ENCODE measurements at places on chromosomes 2 and 18. TPM values are rescaled to one million over a fixed set of nuclear protein-coding genes. Genes with fewer than 3 reads are reported as not detected.

Gene IL36RN
- not detected for total RNA-seq

Gene LYPD1
- total RNA-seq: not detected

Gene SALL3
- total RNA-seq: 0.12 TPM

Gene B3GNT7
- 12.6 TPM for total RNA-seq

Gene TNFRSF11A
- total RNA-seq: 3.0 TPM

Gene DUSP2
- total RNA-seq: 8.5 TPM

Gene SLC9A4
- total RNA-seq: not detected

Gene SERPINB4
- total RNA-seq: not detected

Gene VWA3B
- total RNA-seq: not detected

Gene SELENOI
- total RNA-seq: 18.5 TPM

Gene MARCHF4
- not detected for total RNA-seq

Gene CROCC2
- 0.06 TPM for total RNA-seq

Gene LRRC30
- not detected for total RNA-seq

Gene TFCP2L1
- 3.5 TPM for total RNA-seq

Gene ABCG8
- total RNA-seq: not detected

Gene PPM1B
- total RNA-seq: 57.4 TPM

Gene MALL
- 17.0 TPM for total RNA-seq

Gene ERMN
- 0.50 TPM for total RNA-seq

Gene EVA1A
- total RNA-seq: 0.50 TPM

Gene SNED1
- total RNA-seq: 18.0 TPM

Gene ANKRD53
- total RNA-seq: 16.8 TPM

Gene FBLN7
- 6.6 TPM for total RNA-seq

Gene ASB18
- not detected for total RNA-seq

Gene EN1
- 0.72 TPM for total RNA-seq

Gene CCDC141
- 18.9 TPM for total RNA-seq

Gene TDRD15
- not detected for total RNA-seq

Gene STPG4
- 1.2 TPM for total RNA-seq

Gene HOXD13
- total RNA-seq: not detected

Gene GPR45
- not detected for total RNA-seq

Gene SPC25
- not detected for total RNA-seq

Gene TUBA3E
- total RNA-seq: not detected

Gene SCN9A
- 13.9 TPM for total RNA-seq

Gene COMMD1
- 56.6 TPM for total RNA-seq

Gene CHPF
- total RNA-seq: 33.4 TPM

Gene RBM44
- total RNA-seq: 1.3 TPM

Gene IL36A
- total RNA-seq: not detected

Gene EXOC6B
- 27.8 TPM for total RNA-seq

Gene GAREM1
- 11.2 TPM for total RNA-seq

Gene TMEM18
- total RNA-seq: 17.8 TPM

Gene SERPINB12
- total RNA-seq: not detected

Gene NCKAP5
- total RNA-seq: 0.37 TPM

Gene GULP1
- total RNA-seq: 14.1 TPM

Gene MYO7B
- total RNA-seq: 0.12 TPM

Gene GAL3ST2
- 3.1 TPM for total RNA-seq

Gene FOXI3
- total RNA-seq: not detected

Gene KIAA2012
- total RNA-seq: not detected
